Lower lobe of right lung (tissue), 2 donors: ENCODE measurements at places on chromosomes 2 and 18. TPM values are rescaled to one million over a fixed set of nuclear protein-coding genes. Genes with fewer than 3 reads are reported as not detected.

ZNF514 gene
- 19.9 TPM for total RNA-seq

GRCh38 chr2:234130777-234131181 is 80.3 kb downstream of the SPP2 start:
- H3K36me3 ChIP-seq, result no peaks in the 10 kb centered on the region
- no peak for DNase-seq
- no peak overlapping the region for H3K27ac ChIP-seq

- H3K4me3 ChIP-seq, result no peak overlapping the region
- no peak for DNase-seq
- H3K27ac ChIP-seq, result no peak overlapping the region
- H3K27me3 ChIP-seq, result no peaks in the 10 kb centered on the region
These were observed 4.3 kb upstream of the RBM43 start for GRCh38 chr2:151265991-151266390.

DNA sequence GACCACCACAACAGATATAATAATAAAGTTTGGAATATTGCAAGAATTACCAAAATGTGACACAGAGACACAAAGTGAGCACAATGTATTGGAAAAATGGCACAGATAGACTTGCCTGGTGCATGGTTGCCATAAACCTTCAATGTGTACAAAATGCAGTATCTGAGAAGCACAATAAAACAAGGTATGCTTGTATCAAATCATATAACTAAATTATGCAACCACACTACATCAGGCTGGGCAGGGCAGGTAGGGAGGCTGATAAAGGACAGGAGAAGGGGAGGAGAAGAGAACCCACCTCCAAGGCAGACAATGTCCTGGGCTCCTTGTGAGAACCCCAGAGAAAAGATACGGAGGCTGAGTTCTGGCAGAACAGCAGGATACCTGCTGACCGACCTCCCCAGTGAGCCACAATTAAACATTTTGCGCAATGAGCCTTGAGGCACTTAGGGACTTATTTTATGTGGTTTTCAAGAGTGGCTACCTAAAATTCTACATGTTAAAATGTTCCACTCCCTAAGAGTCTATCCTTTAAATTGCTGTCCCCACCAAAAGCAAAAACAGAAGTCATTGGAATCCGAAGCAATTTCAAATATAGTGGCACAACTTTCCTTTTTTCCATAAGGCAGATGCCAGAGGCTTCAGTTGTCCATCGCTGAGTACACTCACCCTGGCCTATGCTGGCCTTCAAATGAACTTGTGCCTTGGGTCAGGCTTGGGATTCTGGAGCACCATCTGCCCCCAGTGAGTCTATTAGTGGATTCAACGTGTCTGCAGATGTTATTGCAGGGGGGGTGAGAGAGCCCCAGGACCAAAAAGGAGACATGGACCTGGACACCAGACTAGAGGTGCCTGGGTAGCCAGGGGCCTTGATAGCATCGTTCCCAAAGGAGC is 16.8 kb downstream of the WDFY1 start:
- no peak for DNase-seq
- H3K4me3 ChIP-seq, result no peak overlapping the region
- peaks cover 40% of the 10 kb centered on the region for H3K4me1 ChIP-seq
- no peak overlapping the region for H3K27ac ChIP-seq
- no peaks in the 10 kb centered on the region for H3K27me3 ChIP-seq

GRCh38 chr2:175007510-175007909 is 2.3 kb upstream of the CHN1 start:
- H3K4me3 ChIP-seq, result no peak overlapping the region
- H3K27me3 ChIP-seq, result peaks cover 17% of the 10 kb centered on the region

RHOB gene
- 176 TPM for total RNA-seq

DNA sequence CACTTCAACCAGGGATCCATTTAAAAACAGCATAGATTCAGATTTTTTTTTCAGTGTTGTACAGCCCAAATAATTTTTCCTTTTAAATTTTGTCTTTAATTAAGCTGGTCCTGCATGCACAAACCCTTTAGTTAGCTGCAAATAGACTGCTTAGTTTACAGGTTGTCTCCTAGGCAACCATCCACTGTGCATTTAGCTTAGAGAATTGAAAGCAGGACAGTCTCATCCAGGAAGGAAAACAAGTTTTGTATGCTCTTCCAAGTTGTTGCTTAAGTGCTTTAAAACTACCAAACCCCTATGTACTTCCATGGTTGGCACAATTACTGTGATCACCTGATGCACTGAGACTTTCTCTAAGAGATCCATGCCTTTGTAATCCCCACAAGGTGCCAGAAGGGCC is at the start of gene MAP3K19:
Gene MAP3K19 (minus strand): TSS at position 148 of the 400 bp plus-strand sequence. CDS start 22,800 bp downstream, outside the sequence.
- H3K4me1 ChIP-seq, result no peaks in the 10 kb centered on the region
- no peaks in the 10 kb centered on the region for H3K36me3 ChIP-seq
- DNase-seq, result no peak
- H3K27ac ChIP-seq, result no peak within 1 kb of the TSS
- H3K4me3 ChIP-seq, result no peak within 1 kb of the TSS
- H3K27me3 ChIP-seq, result peaks cover 4% of the 10 kb centered on the region

THSD7B gene
- 0.38 TPM for total RNA-seq

DNA sequence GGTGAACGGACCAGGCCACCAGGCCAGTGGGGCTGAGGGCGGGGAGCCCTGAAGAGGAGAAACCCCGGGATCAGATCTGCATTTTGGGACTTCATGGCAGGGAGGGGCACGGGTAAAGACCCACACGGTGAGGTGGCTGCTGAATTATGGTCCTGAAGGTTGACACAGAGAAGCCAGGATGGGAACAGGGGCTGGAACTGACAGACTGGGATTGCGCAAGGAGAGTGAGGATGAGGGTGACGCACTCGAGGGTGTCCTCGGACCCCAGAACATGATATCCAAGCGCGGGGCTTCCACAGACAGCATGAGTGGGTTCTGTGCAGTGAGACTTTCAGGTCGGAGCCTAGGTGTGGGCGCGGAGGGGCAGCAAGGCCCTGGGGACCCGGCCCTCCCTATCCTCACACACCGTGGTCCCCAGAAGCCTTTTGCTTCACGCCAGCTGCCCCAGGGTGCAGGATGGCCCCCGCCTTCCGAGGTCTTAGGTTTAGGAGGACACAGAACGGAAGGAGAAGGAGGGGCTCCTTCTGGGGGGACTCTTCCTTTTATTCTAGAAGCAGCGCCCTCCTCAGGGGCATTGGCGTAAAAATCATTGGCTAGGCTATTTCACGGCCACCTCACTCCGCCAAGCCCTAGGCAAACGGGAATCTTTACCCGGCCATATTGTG is 416.8 kb upstream of the HS6ST1 start:
- H3K36me3 ChIP-seq, result no peaks in the 10 kb centered on the region
- peaks cover 21% of the 10 kb centered on the region for H3K27me3 ChIP-seq
- no peak overlapping the region for H3K4me3 ChIP-seq
- DNase-seq, result no peak
- H3K4me1 ChIP-seq, result peaks cover 35% of the 10 kb centered on the region

GRCh38 chr18:49155410-49155809 is 204.6 kb upstream of the SMAD7 start:
- H3K4me1 ChIP-seq, result no peaks in the 10 kb centered on the region
- H3K4me3 ChIP-seq, result no peak overlapping the region
- no peak for DNase-seq
- no peaks in the 10 kb centered on the region for H3K27me3 ChIP-seq
- no peaks in the 10 kb centered on the region for H3K36me3 ChIP-seq
- H3K27ac ChIP-seq, result no peak overlapping the region

DNA sequence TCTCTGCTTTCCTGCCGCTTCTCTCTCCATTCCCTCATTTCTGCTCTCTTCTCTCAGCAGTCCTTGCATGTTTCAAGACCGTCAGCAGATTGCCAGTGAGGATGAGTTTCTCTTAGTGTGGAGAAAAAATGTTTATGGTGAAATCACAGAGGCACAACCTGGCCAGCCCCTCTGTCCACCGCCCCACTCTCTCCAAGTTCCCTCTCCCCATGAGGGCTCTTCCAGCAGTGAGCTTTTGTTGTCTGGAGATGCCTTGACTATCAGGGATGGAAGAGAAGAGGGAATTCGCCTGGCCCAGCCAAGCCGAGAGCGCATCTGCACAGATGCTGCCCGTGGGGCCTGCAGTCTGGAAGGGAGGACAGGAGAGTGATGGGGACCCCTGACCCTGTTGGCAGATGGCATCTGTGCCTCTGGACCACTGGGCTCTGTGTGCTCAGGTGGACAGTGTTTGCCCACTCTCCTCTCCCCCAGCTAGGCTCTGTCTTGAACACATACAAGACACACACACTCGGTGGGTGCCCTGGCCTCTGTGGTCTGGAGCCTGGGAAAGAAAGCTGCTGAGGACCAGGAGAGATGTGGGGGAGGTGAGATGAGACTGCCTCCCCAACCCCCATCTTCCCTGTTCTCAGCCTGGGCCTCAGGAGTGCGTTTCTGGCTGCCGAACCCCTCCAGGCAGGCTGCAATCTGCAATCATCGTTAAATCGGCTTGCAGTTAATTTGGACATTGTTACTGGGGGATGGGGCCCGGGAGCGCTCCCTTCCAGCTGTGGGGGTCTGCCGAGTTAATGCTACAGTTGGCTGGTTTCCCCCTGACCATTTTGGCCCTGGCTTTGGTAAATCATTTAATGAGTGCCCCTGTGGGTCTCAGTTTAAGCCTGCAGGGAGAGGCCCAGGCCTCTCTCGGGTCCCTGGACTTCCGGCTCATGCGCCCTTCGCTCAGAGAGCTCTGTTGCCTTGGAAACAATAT is 4.5 kb downstream of the ITM2C start:
- DNase-seq, result no peak
- H3K27me3 ChIP-seq, result peaks cover 8% of the 10 kb centered on the region
- no peak overlapping the region for H3K27ac ChIP-seq
- H3K36me3 ChIP-seq, result no peaks in the 10 kb centered on the region
- H3K4me3 ChIP-seq, result no peak overlapping the region

GRCh38 chr18:4986066-4986465 is 211.0 kb downstream of the AKAIN1 start:
- H3K27ac ChIP-seq, result no peak overlapping the region
- no peaks in the 10 kb centered on the region for H3K27me3 ChIP-seq
- no peaks in the 10 kb centered on the region for H3K36me3 ChIP-seq
- no peak for DNase-seq
- H3K4me1 ChIP-seq, result no peaks in the 10 kb centered on the region

DNA sequence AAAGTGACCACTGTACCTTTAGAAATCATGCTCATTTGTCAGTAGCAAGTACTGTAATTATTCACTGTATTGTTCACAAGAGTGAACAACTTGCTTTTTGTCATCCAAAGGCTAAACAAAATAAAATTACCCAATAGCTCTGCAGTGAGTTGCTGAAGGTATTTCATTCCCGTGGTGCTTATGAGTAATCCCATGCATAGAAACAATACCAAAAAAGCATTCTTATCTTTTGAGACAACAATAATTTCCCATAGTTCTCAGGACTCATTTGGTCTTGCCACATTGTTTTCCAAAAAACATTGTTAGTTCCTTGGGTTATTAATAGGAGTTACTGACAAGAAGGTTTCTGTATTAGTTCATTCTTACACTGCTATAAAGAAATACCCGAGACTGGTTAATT is 503.2 kb upstream of the FAM98A start:
- no peaks in the 10 kb centered on the region for H3K4me1 ChIP-seq
- H3K36me3 ChIP-seq, result no peaks in the 10 kb centered on the region
- DNase-seq, result no peak

FBXO15 gene
- total RNA-seq, result 4.2 TPM

FAM124B gene
- 4.8 TPM for total RNA-seq

DNA sequence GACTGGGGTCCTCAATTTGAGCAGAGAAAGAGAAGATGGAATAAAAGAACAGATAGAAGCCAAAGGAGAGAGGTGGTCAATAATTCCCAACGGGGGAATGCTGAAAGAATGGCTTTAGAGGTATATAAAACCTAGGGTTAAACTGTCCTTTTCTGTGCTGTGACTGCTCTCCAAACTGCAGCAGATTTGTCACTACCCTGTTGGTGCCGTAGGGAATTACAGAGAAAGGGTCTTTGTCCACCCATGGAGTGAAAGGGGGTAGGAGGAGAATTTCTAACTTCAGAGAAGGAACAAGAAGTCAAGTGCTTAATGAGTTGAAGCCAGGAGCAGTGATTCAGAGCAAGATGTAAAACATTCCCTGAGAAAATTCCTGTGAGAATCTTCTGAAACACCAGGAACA is 486.5 kb downstream of the NUP35 start:
- no peak for DNase-seq
- H3K36me3 ChIP-seq, result no peaks in the 10 kb centered on the region
- H3K4me3 ChIP-seq, result no peak overlapping the region
- H3K27me3 ChIP-seq, result no peaks in the 10 kb centered on the region
- no peaks in the 10 kb centered on the region for H3K4me1 ChIP-seq

DNA sequence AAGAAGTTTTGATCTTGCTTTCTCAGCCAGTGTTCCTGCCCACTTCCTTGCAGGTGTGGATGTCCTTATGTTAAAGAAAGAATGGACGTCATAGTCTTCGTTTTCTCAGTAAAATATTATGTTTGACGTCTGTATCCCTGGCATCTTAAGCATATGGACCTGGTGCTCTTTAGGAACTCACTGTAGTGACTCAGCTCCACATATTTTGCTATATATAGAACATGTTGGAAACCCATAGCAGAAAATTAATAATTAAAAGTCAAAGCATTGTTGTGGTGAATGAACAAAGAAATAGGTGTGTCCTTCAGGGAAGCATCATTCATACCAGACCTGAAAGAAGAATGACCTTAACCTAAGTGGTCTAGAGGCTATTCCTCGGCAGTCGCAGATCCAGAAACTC is 196.1 kb downstream of the MCFD2 start:
- peaks cover 44% of the 10 kb centered on the region for H3K4me1 ChIP-seq
- no peak overlapping the region for H3K27ac ChIP-seq
- H3K27me3 ChIP-seq, result no peaks in the 10 kb centered on the region
- no peak overlapping the region for H3K4me3 ChIP-seq
- no peaks in the 10 kb centered on the region for H3K36me3 ChIP-seq

DNA sequence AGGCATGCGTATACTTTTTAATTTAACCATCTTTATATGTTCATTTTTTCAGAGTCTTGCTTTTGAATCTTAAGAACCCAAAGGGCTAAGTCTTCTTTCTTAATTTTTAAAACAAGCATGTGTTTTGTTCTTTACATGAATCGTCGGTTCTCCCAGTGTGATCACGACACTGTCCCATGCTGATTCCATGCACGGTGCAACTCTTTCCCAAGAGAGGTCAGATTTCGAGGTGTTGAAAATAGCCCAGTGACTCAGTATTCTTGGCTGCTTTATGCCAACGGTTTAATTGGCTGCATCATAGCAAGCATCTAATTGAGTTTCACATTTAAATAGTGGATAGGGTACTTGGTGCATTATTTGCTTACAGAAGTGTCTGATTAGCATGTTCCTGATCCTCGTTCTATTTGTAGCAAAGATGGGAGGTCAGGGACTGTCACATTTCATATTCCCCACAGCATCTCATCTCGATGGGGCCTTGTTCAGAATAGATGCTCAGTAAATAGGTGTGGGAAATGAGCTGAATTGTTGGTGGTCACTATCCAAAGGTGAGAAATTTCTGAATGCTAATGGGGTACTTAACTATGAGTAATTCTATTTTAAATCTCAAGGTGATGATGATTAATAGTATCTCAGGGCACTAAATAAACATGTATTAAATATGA is 2.8 kb downstream of the NPAS2 start:
- H3K4me1 ChIP-seq, result peaks cover 18% of the 10 kb centered on the region
- no peak overlapping the region for H3K4me3 ChIP-seq
- peaks cover 13% of the 10 kb centered on the region for H3K27me3 ChIP-seq
- H3K36me3 ChIP-seq, result no peaks in the 10 kb centered on the region

- DNase-seq, result no peak
- no peak overlapping the region for H3K27ac ChIP-seq
- H3K4me1 ChIP-seq, result no peaks in the 10 kb centered on the region
- H3K4me3 ChIP-seq, result no peak overlapping the region
- no peaks in the 10 kb centered on the region for H3K27me3 ChIP-seq
- no peaks in the 10 kb centered on the region for H3K36me3 ChIP-seq
These were observed 1050.9 kb upstream of the LRRTM1 start for GRCh38 chr2:81355436-81355835.

CHRNA1 gene
- total RNA-seq, result not detected

FARP2 gene
- total RNA-seq, result 42.4 TPM

SCN3A gene
- total RNA-seq, result 1.4 TPM

SPC25 gene
- total RNA-seq, result 0.50 TPM
